Stimulated activated CD4-positive, alpha-beta T cell treated with anti-CD3 and anti-CD28 coated beads, Interleukin-1b, Interleukin-23, amount 100 ng/mL, for 1 hour (primary cell): ENCODE measurements at places on chromosomes 3 and 15.

GRCh38 chr3:47536221-47536891 lies 22.8 kb upstream of the ELP6 start:
- DNase-seq, result no peak

- no peak for DNase-seq
These were observed 48.7 kb downstream of the MYO5C start for GRCh38 chr15:52246686-52247431.

DNA sequence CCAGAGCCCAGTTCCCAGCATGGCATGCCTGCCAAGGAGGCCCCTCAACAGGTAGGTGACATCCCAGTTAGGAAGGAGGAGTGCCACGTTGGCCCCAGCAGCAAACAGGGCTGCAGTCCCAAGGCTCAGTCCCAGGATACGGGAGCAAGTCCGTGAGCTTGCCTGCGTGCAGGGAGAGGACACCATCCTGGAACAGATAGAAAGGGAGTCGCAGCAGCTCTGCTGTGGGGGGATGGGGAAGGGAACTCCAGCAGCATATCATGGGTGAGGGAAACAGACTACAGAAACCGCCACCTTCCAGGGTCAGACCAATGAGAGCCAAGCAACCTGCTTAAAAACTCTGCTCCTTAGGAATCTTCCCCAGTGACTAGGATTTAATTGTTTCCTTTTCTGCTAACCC lies 9.4 kb upstream of the DYNLT2B start:
- DNase-seq, result no peak

GRCh38 chr3:36635731-36636130 lies 128.6 kb downstream of the DCLK3 start:
- DNase-seq, result no peak

DNA sequence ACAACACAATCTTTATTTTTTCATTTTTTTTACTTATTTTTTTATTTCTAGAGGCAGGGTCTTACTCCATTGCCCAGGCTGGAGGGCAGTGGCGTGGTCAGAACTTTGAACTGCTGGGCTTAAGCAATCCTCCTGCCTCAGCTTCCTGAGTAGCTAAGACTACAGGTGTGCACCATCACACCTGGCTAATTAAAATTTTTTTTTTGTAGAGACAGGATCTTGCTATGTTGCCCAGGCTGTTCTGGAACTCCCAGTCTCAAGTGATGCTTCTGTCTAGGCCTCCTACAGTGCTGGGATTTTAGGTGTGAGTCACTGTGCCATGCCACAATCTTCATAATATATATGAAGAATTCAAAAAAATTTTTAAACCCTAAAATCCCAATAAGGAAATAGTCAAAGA lies 20.8 kb downstream of the HSPBAP1 start:
- no peak for DNase-seq

DNA sequence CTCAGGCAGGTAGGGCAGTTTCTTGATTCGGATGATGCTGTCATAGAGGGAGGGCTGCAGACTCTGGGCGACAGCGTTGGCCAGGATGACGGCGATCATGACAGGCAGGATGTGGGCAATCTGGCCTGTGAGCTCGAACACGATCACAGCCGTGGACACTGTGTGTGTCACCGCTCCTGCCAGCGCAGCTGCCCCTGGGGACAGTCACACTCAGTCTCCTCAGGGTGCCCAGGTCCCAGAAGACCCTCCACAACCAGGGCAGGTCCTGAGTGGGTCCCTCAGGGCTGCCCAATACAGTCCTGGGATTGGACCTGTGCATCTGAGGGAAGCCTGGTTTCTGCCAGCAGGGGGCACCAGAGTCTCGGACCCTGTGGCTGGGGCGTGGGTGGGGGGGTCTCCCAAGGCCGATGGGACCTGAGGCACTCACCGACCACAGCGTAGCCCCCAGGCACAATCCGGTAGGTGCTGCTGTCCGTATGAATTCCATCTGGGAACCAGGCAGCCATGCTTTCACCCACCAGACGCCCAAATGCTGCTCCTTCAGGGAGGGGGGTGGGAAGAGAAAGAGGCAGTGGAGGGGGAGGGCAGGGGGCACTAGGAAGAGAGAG lies 7.2 kb downstream of the CLCN2 start:
- DNase-seq, result peak; percentile 68

- no peak for DNase-seq
These were observed 4.4 kb downstream of the NAALADL2 start for GRCh38 chr3:174863488-174863887.

DNA sequence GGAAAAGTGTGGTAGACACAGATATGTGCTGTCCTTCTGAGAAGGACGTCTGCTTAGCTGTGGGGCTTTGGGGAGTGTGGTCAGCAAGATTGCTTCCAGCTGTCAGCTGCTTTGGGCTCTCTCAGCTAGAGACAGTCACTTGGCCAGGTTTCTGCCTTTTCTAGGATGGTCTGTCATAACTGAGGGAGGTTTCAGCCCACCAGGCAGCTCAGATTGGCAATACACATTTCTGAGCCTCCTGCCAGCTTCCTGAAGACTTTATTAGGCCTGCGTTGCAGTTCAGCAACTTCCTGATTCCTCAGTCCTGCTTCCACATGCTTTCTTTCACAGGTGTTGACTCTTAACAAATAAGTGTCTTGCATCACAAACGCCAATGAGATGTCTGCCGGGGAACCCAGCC lies 286.5 kb downstream of the SQOR start:
- DNase-seq, result no peak

GRCh38 chr3:126816298-126816697 lies 112.3 kb downstream of the CHCHD6 start:
- no peak for DNase-seq

DNA sequence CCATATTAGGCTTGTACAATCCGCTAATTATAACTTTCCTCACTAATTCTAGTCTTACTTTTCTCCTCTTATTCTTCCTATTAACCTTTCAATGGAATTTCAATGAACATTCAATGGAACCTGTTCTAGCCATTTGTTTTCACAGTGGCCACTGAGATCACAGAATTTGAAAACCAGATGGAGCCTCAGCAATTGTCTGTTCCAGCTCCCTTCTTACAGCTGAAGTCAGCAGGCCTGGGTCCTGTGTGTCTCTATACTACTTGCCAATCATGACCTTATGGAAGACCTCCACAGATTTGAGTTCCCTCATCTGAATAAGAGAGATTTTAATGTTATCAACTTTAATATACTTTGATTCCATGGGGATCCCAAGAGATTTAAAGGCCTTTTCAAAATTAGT lies 36.6 kb downstream of the TJP1 start:
- DNase-seq, result no peak

DNA sequence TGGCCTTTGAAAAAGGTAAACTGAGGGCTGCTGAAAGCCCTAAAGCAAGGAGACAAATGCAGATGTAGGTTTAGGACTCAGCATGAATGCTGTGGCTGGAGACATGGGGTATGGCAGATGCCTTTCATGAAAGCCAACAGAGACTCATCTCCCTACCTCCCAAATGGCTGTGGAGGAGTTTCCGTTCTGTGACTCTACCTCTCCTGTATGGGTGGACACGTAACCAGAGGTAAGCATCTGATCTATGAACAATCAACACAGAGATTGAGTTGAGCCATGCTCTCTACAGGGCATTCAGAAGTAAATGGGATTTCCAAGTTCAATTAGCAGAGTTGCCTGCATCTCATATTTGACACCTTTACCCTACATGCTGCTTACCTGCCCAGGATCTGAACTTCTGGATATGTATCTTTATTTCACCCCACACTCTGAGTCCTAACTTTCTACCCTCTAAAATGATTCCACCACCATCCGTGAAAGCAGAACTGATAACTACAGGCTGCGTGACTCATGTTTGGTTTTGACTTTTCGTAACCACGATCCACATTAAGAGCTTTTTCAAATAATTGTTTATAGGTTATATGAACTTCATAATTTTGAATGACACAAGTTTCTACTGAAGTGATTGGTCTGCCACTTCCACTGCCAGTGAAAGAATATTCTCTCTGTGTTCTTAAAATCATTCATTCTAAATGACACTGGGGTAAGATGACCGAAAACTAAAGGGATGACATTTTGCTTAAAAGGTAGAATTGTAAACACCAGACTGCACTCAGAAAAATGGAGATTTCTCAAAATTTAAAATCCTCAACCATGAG lies 1058.7 kb downstream of the FHIT start:
- DNase-seq, result no peak

DNA sequence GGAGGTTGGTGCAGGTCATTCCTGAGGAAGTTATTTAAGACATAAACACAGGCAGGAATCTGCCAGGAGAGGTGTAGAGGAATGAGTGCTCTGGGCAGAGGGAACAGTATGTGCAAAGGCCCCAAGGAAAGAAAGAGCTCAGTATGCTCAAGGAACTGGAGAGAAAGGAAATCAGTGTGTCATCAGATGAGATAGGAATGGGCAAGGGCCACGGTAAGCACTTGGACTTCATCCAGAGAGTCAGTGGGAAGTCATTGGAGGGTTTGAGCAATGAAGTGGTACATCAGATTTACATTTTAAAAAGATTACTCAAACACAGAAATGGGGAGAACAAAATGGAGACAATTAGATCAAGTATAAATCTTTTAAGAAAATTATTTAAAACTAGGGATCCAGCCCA lies 272.2 kb downstream of the ADAMTSL3 start:
- no peak for DNase-seq

- DNase-seq, result no peak
These were observed 213.0 kb upstream of the FEZF2 start for GRCh38 chr3:62586356-62586755.

DNA sequence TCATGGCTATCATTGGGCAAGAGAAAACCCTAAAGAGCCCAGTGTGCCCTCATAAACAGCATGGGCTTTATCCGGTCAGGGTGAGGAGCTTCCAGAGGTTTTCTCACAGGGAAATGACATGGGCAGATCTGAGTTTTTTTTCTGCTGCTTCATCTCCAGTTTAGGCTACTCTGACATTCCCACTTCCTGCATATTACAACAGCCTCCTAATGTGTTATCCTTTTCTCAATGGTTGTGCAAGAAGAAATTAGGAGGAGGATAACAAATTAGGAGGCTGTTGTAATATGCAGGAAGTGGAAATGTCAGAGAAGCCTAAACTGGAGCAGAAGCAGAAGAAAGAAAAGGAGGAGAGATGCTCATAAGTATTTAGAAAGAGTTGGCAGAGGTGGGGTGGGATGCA lies 175.6 kb downstream of the MTHFS start:
- no peak for DNase-seq

- no peak for DNase-seq
These were observed 263.8 kb downstream of the FEZF2 start for GRCh38 chr3:62109534-62109933.

DNA sequence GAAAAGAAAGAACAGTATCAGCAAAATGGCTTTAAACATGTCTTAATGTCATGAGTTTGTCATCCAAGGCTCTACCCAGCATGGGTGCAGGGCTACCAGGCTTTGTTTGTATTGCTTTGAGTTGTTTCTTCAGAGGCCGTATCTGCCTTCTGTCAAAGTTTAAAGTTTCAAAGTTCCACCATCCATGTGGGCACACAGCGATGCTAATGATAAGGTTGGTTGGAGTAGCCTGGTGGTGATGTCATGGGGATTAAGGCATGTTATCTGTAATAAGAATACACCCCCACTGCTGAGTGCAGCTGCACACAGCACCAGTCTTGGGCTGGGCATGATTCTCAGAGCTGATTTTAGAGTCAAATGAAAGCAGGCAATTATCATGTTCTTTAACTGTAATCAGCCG lies 72.0 kb upstream of the LRTM1 start:
- DNase-seq, result no peak

- DNase-seq, result no peak
These were observed 396.4 kb downstream of the EDEM1 start for GRCh38 chr3:5583920-5584319.

DNA sequence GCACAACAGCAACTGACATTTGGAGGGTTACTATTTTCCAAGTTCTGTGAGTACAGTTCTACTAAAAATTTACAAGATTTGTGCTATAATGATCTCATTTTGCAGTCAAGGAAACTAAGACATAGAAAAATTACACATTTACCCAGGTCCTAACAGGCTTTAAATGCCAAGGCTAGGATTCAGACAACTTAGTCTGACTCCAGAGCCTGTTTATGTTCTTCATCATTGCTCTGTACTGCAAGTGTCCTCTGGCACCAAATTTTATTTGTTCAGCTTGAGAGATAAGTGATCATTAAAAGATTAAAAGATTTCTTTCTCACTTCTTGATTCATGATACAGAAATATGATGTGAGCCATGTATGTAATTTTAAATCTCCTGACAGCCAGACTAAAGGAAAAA lies 290.8 kb downstream of the UBE2E2 start:
- DNase-seq, result no peak

DNA sequence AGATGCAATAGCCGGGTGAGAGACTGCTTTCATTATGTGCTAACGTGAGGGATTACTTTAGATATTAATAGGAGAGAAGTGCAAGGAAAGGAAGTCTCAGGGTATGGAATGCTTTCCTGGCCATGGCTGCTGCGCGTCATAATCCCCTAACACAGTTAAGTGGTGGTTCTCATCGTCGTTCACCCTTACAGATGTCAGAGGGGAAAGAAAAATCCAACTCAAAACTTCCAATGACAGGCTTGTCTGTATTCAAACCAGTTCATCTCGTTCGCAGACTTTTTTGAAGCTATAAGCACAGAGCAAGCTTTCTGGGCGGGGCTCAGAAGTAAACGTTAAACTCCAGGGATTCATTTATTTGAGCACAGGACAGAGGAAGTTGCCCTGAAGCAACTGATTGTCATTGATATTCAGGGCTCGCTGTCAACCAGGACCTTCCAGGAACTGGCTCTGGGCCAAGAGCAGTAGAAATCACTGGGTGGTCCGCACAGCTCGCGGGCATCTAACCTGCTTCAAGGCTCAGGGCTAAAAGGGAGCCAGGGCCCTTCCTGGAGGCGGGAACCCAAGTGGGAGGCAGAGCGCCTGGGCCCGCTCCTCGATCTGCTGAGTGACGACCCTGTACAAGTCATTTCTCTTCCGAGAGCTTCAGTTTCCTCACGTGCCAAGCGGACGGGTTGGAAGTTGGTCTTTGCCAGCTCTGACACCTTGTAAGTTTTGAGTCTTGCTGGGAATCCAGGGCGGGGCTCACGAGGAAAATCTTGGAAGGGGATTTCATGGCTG lies 1.1 kb upstream of the LPP start:
- DNase-seq, result no peak

- no peak for DNase-seq
These were observed 93.4 kb downstream of the PEX5L start for GRCh38 chr3:179943117-179943880.

- DNase-seq, result no peak
These were observed at the start of gene MYO5C for GRCh38 chr15:52295421-52296001. Gene MYO5C, minus strand, starts transcription at chr15:52295804. Its CDS starts 168 bp downstream, at chr15:52295636.

- DNase-seq, result no peak
These were observed 99.9 kb downstream of the APBA2 start for GRCh38 chr15:28985691-28986090.

DNA sequence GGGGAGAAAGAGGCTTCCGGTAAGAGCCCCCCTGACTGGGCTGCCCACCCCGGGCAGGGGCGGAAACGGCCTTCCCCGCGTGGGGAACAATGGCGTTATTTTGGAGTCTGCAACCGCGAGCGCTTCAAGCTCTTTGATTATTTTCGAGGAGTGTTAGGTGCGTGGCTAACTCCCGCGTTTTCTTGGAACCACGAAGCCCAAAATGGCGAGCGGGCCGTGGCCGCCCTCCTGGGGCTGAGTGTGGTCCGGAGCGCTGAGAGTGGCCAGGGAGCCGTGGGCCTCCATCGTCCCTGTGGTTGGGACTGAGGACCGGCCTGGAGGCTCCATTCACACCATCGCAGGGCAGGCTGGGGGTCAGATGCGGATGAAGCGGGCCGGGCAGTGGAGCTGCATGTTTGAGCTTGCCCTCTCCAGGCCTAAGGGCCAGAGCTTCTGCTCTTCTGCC lies 44.6 kb upstream of the POLG start:
- DNase-seq, result no peak

GRCh38 chr3:57903124-57903890 lies 104.9 kb upstream of the FLNB start:
- no peak for DNase-seq

GRCh38 chr3:183537295-183537730 lies 18.2 kb downstream of the KLHL6 start:
- DNase-seq, result no peak
